Stimulated activated naive B cell treated with anti-CD40 and anti-IgM and Interleukin-4, amounts not matched to agents 10 μg/mL and 1 μg/mL and 100 μg/mL, for 72 hours (primary cell): ENCODE measurements at places on chromosomes 1 and 21.

DNA sequence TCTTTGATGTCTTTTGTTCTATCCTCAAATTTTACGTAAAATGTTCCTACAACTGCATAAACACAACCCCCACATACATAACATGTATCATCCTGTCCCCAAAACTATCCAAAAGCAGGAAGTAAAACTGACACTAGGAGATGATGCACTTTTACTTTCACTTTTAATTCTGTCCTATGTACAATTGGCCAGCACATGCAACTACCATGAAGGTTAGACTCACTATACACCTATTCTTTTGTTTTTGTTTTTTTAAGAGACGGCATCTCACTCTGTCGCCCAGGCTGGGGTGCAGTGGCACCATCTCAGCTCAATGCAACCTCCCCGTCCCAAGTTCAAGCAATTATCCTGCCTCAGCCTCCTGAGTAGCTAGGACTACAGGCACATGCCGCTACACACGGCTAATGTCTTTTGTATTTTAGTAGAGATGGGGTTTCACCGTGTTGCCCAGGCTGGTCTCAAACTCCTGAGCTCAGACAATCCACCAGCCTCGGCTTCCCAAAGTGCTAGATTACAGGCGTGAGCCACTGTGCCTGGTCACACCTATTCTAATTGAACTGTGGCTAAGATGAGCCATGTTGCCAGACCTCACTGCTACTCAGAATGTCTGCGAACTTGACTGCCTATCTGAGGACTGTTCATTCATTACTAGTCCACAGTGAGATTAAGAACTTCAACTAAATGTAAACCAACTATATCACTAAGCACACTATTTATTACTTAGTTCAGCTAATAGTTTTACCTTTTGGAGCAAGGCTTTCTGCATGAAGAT is 48.0 kb downstream of the TOR3A start:
- no peak for DNase-seq

DNA sequence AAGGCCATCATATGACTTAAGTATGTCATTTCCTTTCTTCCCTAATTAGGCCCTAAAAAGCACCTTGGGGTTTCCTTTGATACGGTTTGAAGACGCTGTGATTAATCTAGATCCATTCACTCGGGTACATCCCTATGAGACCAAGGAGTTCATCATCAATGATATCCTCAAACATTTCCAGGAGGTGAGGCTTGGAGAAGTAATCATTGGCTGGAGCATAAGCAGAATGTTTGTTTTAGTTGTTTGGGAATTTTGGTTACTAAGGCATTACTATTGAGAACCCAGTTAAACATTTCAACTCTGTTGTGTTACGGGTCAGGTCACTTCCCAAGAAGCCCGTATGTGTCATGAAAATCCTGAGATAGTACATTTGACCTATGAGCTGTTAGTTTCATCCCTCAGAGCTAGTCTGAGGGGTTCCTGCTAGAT is 185.2 kb downstream of the VPS13D start:
- no peak for DNase-seq

DNA sequence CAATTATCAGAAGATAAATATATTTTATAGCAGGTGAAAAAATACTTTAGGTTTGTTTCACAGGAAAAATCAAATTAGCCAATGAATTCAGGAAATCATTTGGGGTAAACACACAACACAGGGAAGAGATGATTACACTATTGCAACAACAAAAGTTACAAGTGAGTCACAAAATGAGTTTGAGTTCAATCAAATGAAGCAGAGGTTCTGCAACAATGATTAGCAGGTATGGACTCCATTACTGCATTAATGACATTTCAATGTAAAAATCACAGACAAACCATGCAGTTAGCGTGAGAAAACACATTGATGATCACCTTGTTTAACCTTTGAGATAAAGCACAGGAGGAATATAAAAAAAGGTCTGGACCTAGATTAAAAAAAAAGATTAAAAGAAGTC is 9.7 kb downstream of the ADGRL4 start:
- DNase-seq = no peak

DNA sequence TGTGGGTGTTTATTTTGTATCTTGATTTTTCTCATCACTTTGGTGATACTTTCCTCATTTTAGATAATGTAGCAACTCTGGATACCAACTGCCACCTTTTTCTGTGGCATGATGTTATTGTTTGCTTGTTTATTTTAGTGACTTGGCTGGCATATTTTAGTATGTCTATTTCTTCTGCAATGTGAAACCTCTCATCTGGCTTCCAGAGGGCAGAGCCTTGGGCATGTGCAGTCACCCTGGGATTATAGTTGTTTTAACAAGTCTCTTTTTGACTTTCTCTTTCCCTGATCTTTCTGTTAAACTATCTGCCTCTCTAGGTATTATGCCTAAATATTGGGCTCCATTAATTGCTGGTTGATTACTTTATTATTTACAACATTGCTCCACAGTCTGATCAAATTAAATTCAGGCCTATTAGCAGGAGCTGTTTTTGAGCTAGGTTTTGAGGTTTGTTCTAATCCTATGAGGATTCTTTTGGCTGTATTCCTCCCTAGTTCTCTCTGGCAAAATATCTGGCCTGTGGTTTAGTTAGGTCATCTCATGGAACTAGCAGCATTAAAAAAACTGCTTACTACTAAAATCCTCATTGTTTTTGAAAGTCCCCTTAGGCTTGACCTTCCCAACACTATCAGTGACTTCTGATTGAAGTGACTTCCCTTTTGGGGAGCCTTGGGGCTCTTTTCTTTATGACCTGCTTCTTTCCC is 86.4 kb upstream of the FAM78B start:
- DNase-seq = no peak

GRCh38 chr1:233647073-233647472 is 33.2 kb downstream of the KCNK1 start:
- no peak for DNase-seq

GRCh38 chr1:175043824-175044223 is 20.6 kb upstream of the MRPS14 start:
- DNase-seq = no peak

DNA sequence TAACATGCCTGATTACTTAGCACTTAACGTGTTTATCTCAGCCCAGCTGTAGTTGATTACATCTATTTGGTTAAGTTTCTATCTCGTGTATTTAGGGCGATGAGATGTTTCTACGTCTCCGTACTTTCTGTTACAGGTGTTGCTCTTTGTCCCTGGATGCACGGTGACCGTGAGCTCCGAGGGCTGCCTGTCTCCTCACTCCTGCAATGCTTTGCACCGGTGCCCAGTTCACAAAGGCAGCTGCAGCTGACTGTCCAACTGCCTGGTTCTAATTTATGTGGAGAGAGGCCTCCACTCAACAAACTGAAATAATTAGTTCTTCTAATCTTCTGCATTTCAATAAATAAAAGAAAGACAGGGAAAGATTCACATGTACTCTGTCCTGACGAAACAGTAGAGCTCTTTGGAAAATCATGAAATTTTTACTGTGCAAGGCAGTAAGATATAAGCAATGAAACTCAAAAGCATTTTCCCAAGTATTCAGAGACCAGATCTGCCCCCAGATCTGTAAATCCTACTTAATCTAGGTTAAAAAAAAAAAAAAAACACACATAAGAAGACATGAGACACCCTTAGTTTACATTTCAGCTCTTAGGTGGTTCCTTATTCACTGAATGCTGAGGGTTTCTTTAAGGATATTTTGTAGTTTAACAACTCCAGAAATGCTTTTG is 108.2 kb downstream of the TGFBR3 start:
- no peak for DNase-seq

DNA sequence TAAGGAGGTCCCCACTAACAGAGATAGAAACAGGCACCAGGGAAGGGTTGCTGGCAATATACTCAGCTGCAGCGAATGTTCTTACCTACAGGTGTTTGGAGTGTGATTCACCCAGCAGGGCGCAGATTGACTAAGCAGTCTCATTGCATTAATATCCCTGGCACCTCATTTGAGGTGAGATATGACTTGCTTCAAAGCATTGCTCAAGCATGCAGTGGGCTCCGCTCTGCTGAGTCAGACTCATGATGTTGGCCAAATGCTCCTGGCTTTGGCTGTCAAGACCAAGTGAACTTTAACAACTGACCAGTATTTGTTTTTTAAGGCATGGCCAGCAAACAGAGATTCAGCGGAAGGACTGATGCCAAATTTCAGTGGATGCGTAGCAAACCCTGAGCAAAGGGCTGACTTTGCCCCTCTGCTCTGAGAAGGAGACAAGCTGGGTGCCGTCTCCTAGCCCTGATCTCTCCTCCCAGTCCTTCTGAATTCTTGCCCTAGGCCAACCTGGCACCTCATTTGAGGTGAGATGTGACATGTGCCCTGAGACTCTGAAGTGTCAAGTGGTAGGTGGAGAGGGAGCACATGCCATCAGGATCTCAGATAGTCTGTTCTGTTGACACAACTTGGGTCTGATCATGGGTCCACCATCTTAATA is 187.1 kb upstream of the COA6 start:
- DNase-seq = no peak

- no peak for DNase-seq
Measured at GRCh38 chr1:17214876-17215544, 10.1 kb downstream of the PADI1 start.

- no peak for DNase-seq
Measured at GRCh38 chr21:40540216-40540615, 306.7 kb downstream of the DSCAM start.

DNA sequence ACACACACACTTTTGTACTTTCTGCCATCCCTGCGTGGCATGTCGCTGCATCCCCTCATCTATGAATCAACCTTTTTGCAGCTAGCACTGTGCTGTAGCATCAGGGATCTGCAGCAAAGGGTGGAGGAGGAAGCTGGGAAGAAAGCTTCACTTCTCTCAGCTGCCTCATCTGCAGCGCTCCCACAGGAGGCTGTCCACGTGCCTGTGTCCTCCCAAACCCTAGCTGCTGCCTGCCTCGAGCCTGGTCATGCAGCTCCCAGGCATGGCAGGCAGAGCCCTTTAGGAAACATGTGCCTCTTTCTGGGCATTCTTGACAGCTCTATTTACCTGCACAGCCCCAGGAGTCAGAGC is 262.1 kb upstream of the SGIP1 start:
- no peak for DNase-seq

DNA sequence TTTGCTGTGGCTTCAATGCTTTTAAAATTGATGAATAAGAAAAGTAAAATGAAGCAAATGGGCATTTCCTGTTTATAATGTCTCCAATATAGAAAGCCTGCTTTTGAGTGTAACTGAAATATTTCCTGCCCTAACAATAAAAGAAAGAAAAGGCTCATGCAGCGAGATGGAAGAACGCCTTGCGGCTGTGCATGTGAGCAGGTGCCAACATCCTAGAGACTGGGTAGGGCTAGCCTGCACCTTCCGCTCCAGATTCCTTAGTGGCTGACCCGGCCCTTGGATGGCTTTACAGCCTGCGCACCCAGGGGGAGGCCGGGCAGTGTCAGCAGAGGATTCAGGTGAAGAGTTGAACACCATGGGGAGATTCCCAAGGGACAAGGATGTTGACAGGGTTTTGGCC is 21.8 kb downstream of the CNIH3 start:
- DNase-seq = no peak

- DNase-seq = no peak
Measured at GRCh38 chr1:150210706-150211105, 25.2 kb downstream of the ANP32E start.

DNA sequence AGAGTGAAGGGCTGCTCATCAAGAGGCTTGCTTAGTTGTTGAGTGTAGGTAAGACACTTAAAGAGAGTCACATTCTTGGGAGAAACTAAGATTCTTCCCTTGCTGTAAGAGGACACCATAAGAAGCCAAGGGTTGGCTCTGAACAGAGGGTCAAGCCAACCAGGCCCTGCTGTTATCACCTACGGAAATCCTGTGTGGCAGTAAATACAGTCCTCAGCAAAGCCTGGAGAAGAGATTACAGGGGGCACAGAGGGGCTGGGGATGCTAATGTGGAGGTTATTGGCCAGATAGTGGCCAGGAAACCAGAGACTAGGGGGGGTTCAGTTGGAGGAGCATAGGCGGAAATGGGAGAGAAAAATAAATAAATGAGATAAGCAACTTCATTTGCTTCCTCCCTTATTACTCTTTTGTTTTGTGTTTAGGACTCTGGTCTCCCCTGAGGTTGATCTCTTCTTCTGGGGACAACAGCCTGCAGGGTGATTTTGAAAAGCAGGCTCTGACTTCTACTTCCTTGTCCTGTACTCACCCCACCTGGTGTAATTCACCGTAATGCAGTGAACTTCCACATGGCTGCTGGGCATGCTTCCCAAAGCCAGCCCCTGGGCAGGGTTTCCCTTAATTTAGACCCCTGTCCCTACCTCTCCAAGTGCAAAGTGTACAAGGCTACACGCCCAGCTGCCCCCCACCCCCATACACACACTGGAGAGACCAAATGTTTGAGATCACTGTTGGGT is 40.9 kb downstream of the MTARC1 start:
- no peak for DNase-seq

DNA sequence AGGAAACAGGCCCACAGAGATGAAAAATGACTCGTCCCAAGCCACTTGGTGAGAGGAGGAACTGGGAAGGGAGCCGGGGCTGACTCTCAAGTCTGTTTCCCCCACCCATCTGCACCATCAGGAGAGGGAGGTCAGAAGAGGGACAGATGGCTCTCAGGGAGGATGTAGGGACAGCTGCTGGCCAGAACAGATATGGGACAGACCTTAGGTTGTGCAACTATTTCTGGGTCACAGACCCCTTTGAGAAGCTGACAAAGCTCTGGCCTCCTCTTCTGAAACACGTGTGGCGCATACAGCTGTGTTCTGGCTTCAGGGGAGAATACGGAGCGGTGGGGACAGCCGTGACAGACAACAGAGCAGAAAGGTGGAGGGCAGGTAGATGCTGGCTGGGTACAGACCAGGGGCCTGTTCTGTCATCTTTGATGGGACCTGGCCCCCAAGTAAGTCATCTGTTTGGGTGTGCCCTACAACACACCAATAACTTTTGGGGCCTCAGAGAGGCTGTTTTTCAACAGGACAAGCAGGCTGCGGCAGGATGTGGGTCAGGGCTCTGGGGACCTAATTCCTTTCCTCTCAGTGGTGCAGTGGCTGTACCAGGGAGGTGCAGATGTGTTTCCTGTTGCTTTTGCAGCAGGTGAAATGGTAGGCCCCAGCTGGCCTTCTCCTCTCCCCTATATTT is 7.3 kb downstream of the SH3BGRL3 start:
- peak; percentile 62 for DNase-seq

GRCh38 chr1:246051909-246052518 is 455.1 kb downstream of the SMYD3 start:
- no peak for DNase-seq

DNA sequence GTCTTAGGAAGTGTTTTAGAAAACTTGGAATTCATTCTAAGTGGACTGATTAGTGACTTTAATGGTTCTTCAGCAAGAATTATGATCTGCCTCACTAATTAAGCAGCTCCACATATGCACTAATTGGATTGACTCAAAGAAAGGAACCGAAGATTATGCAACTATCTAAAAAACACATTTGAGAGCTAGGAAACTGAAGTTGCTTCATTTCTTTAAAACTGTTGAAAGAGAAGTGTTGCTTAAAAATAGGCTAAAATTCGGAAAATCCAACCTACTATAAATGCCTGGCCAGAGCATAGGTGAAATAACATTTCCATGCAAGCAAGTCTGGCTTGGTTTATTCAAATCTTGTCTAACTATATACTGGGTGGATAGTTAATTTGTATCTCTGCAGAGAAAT is 502.9 kb upstream of the ZRANB2 start:
- DNase-seq = no peak

- DNase-seq = no peak
Measured at GRCh38 chr1:238589843-238590435, 699.2 kb upstream of the ZP4 start.
